Caudate nucleus (tissue), 63 donors: ENCODE measurements at places on chromosomes 1 and 21.

DNA sequence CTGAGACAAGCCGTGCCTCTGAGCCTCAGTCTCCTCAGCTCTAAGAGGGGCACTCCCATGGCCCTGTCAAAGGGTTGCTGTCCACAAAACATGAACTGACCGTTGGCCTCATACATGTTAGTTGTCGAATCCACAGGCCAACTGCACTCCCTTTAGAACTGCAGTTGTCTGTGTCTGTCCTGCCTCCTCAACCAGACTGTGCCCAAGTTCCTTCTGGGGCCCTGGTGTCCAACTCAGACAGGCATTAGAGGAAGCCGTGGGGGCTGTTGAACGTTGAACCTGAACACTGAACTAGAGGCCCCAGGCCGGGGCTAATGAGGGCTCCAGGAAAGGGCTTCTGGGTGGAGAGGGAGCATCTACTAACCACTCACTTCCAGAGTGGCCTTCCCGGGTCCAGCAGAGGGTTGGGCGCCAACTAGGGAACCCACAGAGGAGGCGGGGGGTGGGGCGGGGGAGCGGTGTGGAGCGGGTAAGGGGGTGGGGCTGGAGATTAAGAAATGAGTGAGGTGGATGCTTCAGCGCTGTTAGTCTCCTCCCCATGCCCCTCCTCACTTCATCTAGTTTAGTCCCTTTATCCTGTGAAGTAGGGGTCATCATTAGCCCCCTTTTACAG lies at the start of gene RAB42:
Gene RAB42 (plus strand): TSS at position 558 of the 613 bp plus-strand sequence. CDS start 247 bp downstream, outside the sequence.
- DNase-seq = no peak

GRCh38 chr21:16192902-16193301 lies 463.1 kb downstream of the USP25 start:
- no peak for DNase-seq

- DNase-seq = no peak
Observed at GRCh38 chr1:21860971-21861370, 48.9 kb downstream of the LDLRAD2 start.

GRCh38 chr1:235881930-235882700 lies 15.4 kb upstream of the LYST start:
- DNase-seq = no peak

GRCh38 chr1:77966291-77966690 lies 12.6 kb downstream of the FUBP1 start:
- no peak for DNase-seq

DNA sequence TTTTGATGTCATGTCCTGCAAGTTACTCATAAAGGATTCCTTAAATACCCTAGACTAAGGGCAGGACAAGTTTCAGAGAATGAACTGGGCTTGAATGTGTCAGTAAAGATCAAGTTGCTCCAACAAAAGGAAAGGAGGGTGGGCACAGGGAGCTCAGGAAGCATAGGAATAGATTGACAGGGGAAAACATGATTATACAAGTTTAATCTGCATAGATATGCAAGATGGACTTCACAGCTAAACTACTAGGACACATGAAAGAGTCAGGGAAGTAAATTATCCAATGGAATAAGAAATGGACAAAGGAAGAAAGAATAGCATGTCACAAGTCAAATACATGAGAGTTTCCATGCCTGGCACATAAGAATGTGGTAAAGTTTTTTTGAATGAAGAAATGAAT lies 203.9 kb upstream of the SAMSN1 start:
- no peak for DNase-seq

GRCh38 chr1:9120312-9120958 lies 8.5 kb downstream of the GPR157 start:
- no peak for DNase-seq

DNA sequence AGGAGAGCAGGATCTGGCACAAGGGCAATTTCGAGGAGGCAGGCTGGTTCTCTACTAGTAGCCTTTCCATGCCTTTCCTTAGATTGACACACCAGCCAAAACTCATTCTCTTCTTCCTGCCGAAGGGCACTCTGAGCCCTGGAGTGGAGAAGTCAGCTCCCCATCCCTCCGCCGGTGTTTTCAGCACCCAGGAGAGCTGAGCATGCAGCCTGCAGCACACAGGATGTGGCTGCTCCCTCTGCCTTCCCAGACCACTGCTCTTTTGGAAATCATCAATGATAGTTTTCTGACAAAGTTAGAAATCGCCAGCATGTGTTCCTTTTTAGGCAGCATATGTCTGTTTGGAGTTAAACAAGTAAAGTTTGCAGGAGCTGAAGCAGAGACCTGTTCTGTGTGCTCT lies 11.7 kb downstream of the RNU5D-1 start:
- DNase-seq = no peak

DNA sequence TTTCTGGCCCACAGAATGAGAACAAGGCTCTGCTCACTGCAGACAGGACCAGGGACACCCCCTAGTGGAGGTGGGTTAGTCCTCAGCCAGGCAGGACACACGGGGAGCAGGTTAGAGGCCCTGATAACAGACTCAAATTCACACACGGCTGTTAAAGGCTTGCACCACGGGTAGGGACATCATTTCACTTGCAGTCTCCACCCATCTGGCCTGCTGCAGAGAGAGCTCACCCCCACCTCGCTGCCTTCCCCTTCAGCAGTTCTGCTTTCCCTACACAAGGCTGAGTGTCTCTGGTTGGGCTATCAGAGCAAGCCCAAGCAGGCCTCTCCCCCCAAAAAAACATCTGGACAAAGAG lies 20.6 kb downstream of the MEF2D start:
- DNase-seq = no peak

GRCh38 chr1:27555700-27556424 lies 48.1 kb downstream of the AHDC1 start:
- no peak for DNase-seq

DNA sequence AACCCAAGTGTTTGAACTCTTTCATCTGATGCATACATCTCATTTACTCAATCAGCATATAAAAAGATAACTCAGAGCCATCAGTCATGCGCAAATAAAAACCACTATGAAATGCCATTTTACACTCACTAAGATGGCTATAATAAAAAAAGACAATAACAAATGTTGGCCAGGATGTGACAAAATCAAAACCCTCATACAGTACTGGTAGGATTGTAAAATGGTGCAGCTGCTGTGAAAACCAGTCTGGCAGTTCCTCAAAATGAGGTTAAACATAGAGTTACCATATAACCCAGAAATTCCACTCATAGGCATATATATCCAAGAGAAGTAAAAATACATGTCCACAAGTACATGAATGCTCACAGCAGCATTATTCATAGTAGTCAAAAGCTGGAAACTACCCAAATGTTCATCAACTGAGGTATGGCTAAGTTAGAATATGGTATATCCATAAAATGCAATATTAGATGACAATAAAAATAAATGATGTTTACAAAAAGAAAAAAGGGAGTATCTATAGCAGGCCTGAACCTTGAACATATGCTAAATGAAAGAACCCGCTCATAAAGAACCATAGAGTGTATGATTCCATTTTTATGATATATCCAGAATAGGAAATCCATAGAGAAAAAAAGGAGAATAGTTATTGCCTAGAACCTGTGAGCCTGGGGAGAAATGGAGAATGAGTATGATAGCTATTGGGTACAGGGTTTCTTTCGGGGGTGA lies 265.1 kb downstream of the SIPA1L2 start:
- DNase-seq = no peak

DNA sequence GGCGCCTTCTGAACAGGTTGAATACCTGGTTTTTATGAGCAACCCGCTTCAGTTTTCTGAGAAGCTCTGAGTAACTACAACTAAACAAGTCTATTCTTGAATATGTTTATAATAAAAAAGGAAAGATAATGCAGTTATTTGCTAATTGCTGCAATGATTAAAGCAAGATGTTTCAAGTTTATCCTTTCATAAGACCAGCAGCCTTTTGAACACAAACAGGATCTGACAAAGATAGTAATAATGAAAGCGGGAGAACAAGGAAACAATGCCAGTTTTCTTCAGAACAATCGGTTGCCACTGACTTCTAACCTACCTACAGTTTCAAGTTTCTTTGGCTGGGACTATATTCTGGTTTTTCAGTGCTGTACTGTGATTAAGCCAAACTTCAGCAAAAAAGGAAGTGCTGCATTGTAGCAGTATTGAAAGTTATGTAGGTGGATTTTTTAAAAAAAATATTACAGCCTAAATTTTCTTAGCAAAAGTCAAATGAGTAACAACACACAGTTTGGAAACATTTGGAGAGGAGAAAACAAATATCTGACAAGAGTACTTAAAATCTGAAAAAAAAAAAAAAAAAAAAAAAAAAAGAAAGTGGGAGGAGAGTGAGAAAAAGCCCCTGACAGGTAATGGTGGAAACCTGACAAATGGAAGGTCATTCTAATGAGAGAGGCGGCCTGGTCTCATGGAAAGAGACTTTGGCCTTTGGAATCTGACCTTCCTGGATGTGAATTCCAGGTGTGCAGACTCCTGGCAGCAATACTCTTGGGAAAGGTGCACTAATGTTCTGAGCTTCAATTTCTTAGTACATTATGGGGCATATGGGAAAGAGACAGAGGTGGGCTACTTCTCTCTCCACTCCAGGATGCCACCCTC lies 11.4 kb downstream of the KCNJ15 start:
- no peak for DNase-seq

GRCh38 chr1:54606096-54606989 lies 17.0 kb downstream of the FAM151A start:
- no peak for DNase-seq

DNA sequence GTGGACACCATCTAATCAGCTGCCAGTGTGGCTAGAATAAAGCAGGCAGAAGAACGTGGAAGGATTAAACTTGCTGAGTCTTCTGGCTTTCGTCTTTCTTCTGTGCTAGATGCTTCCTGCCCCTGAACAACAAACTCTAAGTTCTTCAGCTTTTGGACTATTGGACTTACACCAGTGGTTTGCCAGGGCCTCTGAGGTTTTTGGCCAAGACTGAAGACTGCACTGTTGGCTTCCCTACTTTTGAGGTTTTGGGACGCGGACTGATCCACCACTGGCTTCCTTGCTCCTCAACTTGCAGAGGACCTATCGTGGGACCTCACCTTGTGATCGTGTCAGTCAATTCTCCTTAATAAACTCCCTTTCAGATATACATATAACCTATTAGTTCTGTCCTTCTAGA lies 696.1 kb upstream of the NCAM2 start:
- DNase-seq = no peak

DNA sequence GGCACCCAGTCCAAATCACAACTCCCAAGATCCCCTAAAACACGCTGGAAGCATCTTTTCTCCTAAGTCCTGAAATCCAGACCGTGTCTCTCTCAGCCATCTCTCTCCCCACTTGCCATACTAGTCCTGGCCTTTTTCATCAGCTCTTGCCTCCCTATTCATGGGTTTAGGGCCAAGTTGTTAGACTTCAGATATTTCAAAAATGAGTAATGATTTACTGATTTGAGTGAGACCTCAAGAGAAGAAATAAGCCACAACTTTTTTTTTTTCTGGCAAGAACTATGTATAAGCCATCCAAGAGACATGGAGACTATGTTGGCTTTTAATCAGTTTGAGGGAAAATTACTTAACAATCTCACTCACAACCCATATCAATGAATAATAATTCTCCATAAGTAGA lies 62.5 kb downstream of the TBX15 start:
- DNase-seq = no peak

GRCh38 chr1:226555092-226555491 lies 6.5 kb downstream of the STUM start:
- DNase-seq = no peak

DNA sequence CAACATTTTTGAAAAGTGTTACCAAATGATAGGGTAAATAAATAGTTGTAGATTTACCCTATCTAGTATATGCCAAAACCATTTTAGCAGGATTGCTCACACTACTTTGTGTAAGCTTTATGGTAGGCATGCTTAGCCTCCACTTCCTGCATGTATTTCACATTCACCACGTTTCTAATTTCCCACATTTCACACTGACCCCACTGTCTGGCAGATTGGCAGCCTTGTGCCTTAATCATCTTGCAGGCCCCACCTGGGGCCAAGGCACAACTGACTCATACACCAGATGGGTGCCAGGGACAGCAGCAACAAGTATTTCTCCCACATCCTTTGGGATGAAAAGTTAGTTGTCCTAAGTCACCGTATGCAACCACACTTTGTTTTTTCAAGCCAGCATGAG lies 21.2 kb upstream of the CENPF start:
- no peak for DNase-seq

GRCh38 chr1:59730759-59731478 lies 83.8 kb upstream of the HOOK1 start:
- DNase-seq = no peak

- no peak for DNase-seq
Observed at GRCh38 chr1:71203241-71203640, 122.4 kb upstream of the ZRANB2 start.

- DNase-seq = no peak
Observed at GRCh38 chr1:228798035-228798434, 62.8 kb downstream of the RHOU start.

- no peak for DNase-seq
Observed at GRCh38 chr1:118337346-118337745, 152.3 kb upstream of the SPAG17 start.

- no peak for DNase-seq
Observed at GRCh38 chr1:161840363-161840762, 74.2 kb downstream of the ATF6 start.

GRCh38 chr1:21344750-21345443 lies 54.6 kb upstream of the ECE1 start:
- DNase-seq = no peak

DNA sequence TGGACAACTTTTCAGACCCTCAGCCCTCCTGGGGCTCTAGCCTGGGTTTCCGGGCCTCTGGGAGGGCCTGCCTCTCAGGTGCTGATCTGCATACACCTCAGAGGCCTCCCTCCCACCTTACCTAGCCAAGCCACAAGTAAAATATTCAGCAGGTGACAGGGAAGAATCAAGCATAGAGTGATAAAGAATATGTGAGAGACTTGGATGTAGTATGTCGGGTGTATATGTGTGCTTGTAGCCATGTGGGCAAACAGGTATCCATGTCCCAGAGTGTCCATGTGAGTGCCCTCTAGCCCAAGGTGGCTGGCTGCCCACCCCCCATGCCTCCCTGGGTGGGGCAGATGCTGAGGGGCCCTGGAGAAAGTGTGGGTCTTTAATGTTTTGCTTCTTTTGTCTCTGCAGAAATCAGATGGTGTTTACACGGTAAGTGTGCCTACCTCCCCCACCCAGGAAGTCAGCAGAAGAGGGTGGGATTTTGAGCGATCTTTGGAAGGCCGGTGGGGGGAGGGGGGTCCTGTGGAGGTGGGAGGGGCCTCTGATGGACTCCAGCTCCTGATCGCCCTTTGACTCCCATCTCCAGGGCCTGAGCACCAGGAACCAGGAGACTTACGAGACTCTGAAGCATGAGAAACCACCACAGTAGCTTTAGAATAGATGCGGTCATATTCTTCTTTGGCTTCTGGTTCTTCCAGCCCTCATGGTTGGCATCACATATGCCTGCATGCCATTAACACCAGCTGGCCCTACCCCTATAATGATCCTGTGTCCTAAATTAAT lies 3.4 kb downstream of the FCER1G start:
- no peak for DNase-seq
